ENCODE measurements at places on chromosomes 2 and 18. TPM values are rescaled to one million over a fixed set of nuclear protein-coding genes. Genes with fewer than 3 reads are reported as not detected.

Gene SNED1
- total RNA-seq, result 40.7 TPM

Gene TDRD15
- total RNA-seq, result 0.84 TPM

GRCh38 chr2:218393750-218394290 lies 5.8 kb upstream of the CTDSP1 start:
- DNase-seq, result no peak

GRCh38 chr18:70496353-70497294 lies 207.8 kb downstream of the SOCS6 start:
- DNase-seq, result no peak

GRCh38 chr18:51193621-51194287 lies 3.7 kb downstream of the MEX3C start:
- no peak for DNase-seq

- DNase-seq, result no peak
Observed at GRCh38 chr2:240876475-240877251, 8.0 kb downstream of the AGXT start.

DNA sequence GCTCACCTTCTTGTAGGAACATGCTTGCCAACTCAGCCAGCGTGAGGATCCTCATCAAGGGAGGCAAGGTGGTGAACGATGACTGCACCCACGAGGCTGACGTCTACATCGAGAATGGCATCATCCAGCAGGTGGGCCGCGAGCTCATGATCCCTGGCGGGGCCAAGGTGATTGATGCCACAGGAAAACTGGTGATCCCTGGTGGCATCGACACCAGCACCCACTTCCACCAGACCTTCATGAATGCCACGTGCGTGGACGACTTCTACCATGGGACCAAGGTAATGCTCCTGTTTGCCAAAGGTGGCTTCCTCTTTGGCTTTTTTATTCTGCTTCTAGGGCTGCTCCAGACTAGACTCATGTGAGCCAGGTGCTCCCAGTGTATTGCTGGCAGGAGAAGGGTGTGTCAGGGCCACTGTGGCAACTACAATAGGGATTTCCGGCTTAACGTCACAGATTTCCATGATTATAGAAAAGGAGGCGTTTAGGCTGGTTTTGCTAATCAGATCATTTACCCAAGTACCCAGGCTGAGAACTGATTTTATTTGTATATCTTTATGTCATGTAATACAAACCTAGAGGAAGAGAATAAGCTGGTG lies 50.6 kb downstream of the DPYSL5 start:
- DNase-seq, result no peak

DNA sequence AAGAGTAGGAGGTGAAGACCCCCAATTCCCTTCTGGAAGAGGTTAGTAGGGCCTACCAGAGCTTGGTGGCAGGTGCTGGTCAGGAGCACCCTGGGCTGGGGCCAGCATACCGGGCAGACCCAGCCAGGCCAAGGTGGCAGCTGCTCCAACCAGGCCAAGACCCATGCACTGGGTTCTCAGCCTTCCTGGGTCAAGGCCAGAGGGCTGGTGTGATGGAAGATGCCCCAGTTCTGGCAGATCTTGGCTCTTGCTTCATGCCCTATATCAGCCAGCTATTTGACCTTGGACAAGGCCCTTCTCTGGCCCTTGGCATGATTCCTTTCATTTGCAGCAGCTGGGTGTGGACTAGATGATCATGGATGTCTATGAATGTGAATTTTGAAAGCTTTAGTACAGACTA lies 57.7 kb downstream of the PRKCE start:
- no peak for DNase-seq

DNA sequence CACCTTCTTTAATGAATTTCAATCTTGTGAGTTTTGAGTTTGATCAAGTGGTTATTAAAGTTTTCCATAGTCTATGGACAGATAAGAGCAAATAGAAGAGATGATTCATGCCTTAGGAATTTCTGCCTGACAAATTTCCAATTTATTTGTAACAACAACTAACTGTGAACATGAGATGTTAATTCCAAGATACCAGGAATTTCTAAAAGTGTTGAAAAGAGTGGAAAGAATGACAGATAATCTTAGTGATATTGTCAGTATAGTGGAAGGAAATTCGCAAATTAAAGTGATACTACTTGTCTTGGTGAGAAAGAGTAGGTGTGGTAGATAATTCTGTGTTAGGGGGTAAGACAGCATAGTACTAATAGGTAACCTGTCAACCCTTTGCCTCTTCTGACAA lies 82.4 kb downstream of the AGPS start:
- no peak for DNase-seq

- DNase-seq, result no peak
Observed at GRCh38 chr2:227864161-227864756, 7.2 kb upstream of the DAW1 start.

DNA sequence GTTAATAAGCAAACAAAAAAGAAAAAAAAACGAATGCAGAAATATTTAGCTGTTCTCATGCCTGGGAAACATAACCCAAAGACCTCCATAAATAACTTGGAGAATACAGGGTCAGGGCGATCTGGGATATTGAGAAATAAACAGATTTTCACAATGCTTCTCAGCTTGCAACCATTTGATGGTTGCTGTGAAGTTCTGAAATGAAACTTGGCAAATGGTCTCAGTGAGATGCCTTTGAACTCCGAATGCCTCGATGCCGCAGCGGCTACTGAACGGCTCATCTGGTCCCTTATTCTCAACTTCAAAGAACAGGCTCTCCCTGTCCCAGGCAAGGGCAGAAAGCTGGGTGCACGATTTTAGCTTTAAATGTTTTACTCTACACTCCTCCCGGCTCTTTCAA lies 78.1 kb downstream of the ZNF516 start:
- DNase-seq, result no peak

GRCh38 chr2:214376618-214377285 lies 34.1 kb upstream of the VWC2L start:
- DNase-seq, result no peak

DNA sequence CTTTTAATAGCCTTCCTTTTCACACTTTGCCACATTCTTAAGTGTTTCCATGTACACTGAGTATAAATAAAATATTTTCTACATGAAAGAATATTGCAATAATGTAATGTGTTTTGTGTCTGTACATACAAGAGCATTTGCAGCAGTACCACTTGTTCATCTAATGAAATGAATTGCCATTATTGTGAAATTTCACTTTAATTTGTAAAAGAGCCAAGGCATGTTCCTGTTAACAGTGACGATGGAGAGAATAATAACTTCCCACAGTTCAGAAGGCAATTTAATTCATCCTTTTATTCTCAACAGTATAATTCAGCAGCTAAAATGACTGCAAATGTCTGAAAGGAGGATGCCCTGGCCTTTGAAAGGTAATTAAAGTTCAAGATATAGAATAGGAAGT lies 853.9 kb downstream of the LRRTM4 start:
- DNase-seq, result no peak
